WTC11 (cell line): ENCODE measurements at places on chromosomes 4 and X. TPM values are rescaled to one million over a fixed set of nuclear protein-coding genes. Genes with fewer than 3 reads are reported as not detected.

The KCND1 gene
- 4.9 to 5.4 TPM (median 5.2 TPM) in 3 replicates for total RNA-seq

The VCX3A gene
- 0.25 to 0.76 TPM (median 0.55 TPM) in 3 replicates for total RNA-seq

The RHOXF1 gene
- not detected in 3 replicates for total RNA-seq

The DMP1 gene
- total RNA-seq = 0.11 TPM in 1 of 3 replicates, not detected in the others

The MAGEA4 gene
- 3.2 to 11.4 TPM (median 11.3 TPM) in 3 replicates for total RNA-seq

The TKTL2 gene
- total RNA-seq = not detected in 3 replicates

GRCh38 chr4:151013944-151014343, 1.1 kb downstream of the LRBA start:
- DNase-seq = no peak

GRCh38 chrX:23656091-23656490, 11.2 kb upstream of the PRDX4 start:
- no peak for DNase-seq

DNA sequence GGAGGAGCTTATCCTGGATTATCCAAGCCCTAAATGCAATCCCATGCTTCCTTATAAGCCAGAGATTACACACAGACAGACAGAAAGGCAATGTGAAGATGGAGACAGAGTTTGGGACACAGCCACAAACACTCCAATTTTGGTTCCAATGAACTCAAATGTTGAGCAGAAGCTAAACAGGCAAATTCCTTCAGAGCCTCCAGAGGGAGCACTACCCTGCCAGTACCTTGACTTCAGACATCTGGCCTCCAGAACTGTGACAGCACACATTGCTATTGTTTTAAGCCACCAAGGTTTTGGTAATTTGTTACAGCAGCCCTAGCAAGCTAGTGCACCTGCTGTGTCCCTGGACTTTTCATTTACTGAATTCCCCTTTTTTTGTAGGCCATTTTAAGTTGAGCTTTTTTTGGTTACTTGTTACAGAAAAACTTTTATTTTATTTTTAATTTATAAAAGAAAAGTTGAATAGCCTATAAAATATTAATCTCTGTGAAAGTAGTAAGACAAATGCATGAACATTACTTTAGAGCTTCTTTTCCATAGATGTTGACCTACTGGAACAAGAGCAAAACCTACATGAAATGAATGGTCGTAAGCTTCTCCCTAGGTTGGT, 33.4 kb upstream of the SRD5A3 start:
- peak; percentile 40 for DNase-seq

DNA sequence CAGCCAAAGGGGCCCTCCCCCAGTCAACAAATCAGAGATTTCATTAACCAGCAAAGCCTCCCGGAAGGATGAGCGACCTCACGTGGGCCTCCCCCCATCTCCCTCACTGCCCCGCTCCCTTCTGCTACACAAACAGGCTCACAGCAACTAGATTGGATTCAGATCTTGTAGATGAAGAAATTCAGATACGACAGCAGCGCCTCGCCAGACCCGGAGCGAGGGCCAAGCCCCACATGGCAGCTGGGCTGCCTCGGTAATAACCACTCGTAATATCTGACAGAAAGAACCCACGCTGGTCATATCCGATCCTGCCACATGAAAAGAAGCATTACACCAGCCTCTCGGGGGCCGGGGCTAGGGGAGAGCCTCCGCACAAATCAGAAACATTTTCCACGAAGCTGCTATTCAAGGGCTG, 581.3 kb downstream of the BCOR start:
- DNase-seq = no peak

- no peak for DNase-seq
Measured at GRCh38 chr4:184250795-184251669, 33.4 kb upstream of the ENPP6 start.

GRCh38 chr4:171588051-171588545, 225.1 kb upstream of the GALNTL6 start:
- no peak for DNase-seq

DNA sequence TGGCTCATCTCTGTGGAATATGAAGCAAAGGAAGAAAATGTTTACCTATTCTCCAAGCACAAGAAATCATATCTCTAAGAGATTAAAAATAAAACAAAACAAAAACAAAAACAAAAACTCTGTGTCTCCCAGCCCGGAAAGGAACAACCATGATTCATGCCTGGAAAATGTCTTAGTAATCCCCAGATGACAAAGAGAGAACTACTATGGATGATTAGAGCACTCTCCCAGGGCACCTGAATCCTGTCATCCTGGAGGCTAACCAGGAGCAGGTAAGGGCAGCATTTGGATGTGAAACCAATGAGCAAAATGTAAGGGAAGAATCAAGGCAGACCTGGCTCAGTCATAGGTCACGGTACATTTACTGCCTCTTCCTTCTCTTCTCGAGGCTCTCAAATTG, 1.7 kb upstream of the AKAP4 start:
- no peak for DNase-seq

- DNase-seq = no peak
Measured at GRCh38 chrX:7447801-7448499, 300.0 kb upstream of the PUDP start.

DNA sequence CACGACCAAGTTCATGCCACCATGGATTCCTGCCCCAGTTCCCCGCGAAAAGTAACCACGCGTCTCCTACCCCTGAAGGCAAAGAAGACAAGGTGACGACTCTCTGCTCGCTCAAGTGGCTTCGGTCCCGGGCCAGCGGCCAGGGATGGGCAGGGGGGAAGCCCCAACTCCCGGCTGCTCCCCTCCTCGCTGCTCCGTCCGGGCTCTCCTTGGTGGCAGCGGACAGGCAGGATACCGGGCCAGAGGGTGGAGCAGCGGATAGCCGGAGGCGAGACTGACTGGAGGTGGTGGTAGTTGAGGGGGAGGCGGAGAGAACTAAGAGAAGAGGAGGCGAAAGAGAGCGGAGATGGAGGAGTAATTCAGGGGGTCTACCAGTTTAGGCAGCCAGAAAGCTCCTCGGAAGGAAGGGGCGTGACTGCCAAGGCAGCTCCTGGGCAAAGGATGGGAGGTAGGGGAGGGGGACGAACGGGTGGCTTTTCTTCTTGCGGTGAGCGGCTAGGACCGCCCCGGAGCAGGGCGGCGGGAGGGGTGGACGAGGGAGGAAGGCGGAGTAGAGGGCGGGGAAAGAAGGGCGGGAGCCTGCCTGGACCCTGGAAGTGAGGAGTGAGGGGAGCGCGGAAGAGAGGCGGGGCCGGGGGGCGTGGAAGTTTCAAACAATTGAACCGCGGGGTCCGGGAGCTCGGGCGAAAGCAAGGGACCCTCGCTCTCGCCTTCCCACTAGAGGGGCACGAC, at the start of gene AMOT:
Gene AMOT, minus strand, starts transcription at position 450 of the 732 bp plus-strand sequence. CDS start 17,705 bp downstream, outside the sequence.
- DNase-seq = peak; percentile 85

DNA sequence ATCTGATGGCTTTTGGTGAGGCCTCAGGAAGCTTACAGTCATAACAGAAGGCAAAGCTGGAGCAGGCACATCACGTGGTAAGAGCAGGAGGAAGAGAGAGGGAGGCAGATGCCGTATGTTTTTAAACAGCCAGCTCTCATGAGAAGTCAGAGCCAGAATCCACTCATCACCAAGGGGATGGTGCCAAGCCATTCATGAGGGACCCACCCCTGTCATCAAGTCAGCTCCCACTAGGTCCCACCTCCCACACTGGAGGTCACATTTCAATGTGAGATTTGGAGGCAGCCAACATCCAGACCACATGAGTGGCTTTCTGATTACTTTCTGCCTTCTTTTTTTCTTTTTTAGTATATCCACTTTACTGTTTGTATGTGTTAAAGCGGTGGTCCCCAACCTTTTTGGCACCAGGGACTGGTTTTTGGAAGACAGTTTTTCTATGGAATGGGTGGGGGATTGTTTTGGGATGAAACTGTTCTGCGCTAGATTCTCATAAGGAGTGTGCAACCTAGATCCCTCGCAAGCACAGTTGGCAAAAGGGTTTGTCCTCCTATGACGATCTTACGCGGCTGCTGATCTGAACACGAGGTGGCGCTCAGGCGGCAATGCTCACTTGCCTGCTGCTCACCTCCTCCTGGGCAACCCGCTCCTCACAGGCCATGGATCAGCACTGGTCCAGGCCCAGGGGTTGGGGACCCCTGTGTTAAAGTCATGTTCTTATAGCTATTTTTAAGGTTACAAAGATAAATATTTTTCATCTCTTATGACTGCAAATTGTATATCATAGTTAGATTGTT, 61.7 kb downstream of the SLIT2 start:
- peak; percentile 80 for DNase-seq

- DNase-seq = no peak
Measured at GRCh38 chrX:55452833-55453124, 852 bp downstream of the MAGEH1 start.

- DNase-seq = no peak
Measured at GRCh38 chr4:76197971-76198410, 15.6 kb downstream of the SCARB2 start.
